Pulmonary artery endothelial cell (primary cell): ENCODE measurements at places on chromosomes 7 and 10.
A peak's percentile ranks its signal among the peaks of the same experiment; 100 is the strongest.

GRCh38 chr7:132499487-132499886 lies 76.8 kb downstream of the PLXNA4 start:
- no peak for DNase-seq

DNA sequence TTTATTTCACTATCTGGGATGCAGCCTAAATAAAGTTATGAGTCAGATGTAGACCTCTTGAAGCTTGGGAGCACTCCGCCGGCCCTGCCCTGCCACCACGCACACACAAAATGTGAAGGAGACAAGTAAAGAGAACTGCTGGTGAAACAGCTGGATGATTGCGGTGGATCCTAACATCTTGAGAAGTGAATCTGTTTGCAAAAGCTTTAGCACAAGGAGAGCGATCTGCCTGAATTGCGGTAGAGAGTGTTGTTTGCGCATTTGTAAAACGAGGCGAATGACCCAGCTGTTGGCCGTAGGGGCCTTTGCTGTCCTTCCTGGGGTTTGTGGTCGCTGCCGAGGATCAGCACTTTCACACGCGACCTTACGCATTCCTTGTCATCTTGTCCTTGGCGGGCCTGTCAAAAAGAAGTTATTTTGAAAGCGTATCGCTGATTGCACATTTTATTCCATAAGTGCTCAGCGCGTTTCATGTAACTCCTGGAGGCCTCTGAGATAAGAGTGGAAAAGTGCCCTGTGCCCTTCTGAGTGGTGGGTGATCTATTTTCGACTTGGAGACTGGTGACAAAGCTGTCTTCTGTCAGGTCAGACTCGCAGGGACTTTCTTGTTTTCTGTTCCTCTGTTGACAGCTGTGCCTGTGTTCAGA lies 40.8 kb downstream of the RBM20 start:
- no peak for DNase-seq

DNA sequence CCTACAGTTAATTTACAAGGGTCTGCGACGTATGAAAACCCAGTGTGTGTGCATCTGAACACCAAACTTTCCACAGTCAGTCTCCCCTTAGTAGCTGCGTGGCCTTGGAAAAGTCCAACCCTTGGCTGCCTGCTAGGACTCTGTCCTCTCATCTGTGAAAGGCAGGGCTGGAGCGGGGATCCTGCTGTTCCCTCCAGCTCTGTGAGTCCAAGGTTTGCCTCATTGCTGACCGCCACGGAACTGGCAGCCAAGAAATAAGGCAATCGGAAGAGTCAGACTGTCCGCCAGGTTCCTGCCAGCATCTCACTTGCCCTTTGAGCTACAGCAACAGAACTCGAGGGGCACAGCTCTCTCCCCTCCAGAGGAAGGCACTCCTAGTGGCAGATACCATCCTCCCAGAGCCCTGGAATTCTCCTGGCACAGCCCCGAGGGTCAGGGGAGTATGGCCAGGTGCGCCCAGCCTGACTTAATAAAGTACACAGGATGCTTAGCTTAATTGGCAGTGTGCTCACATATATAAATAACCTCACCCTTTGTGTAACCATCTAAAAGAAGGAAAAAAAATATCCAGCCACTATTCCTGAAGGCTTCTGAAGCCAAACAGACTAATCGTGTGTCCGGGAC lies 530.1 kb upstream of the FOXK1 start:
- no peak for DNase-seq

- no peak for DNase-seq
Measured at GRCh38 chr10:19935176-19935575, 118.9 kb downstream of the PLXDC2 start.

- DNase-seq: no peak
Measured at GRCh38 chr10:74868392-74868977, 42.1 kb downstream of the KAT6B start.

DNA sequence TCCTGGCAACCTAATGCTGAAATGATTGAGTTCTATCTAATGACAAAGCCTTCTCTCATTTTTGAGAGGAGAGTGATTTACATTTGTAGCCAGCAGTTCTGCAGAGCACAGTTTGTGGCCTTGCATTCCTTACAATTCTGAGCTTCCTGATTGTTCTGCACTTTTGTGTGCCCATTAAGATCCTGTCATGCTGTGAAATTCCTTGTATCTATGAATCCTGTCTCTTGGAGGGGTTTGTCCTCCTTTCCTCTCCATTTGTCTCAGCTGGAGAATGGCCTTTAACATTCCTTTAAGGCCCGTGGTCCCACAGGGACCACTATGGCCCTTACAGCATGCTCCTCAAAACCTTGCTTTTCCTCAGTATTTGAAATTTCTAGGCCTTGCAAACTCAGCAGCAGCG lies 10.4 kb downstream of the KLHL7 start:
- DNase-seq: no peak

DNA sequence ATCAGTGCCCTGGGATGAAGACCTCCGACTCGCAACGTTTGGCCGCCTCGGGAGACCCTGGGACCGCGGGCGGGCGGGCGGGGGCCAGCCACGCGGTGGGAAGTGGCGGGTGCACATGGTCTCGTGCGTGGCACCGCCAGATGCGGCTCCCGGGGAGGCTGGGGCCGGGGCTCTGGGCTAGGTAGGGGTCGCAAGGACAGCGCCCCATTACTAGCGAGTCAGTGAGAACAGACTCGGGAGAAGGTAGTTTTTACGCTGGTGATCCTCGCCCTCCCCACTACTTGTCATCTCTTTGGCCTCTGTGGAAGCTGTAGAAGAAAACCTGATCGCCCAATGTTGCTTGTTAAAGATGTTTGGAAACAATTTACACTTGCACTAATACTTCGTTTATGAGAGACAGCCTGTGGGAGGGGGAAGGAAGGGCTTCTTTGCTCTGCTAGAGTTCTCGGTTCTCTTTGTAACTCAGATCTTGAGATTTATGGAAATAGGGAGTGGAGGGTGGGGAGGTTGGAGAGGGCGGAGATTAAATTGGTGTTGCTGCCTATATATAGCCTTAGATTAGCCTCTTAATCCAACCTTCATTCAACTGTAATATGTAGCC lies 591 bp downstream of the BZW2 start:
- no peak for DNase-seq

DNA sequence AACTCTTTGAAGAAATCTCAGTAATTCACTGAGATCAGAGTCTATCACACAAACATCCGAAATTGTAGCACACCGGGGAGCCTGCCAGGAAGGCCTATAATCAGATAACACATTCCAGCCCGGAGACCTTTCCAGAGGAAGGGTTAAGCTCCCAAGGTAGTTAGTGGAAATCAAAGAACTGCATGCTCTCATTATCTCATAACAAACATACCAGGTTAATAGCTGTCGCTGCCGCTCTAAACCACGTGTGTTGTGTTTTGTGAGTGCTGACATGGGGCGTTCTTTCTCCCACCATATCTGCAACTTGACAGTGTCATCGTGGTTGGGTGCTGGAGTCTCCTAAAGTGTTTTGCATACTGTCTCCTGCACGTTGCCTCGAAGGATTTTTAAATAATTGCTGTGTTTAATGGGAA lies 120.7 kb upstream of the CARD11 start:
- no peak for DNase-seq

DNA sequence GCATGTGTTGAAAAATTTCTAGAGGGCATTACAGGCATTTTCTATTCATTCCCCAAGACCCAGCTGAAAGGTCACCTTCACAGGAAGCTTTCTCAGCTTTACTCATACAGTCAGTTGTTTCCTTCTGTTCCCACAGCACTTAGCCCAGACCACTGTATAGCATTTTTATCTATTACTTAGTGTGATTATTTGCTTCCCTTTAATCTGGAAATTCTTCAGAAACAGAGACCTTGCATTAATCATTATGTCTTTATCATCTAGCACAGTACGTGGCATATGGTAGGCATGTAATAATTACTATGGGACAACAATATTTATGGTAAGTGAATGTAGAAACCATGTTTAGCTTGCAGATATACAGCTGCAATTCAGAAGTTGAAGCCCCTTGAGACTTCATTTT lies 38.2 kb upstream of the CDK6 start:
- peak; percentile 80 for DNase-seq
